ENCODE measurements at places on chromosomes 12 and 14.

DNA sequence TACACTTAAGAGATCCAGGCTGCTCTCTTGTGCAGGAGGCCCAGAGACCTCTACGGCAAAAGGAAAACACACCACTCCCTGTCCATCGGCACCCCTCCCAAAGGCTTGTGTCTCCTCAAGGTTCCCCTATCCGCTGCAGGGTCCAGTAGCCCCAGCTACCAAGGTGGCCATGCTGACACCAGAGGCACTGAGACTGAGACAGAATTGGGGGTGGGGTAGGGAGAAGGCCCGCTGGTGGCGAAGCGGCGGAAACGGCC, 590 bp downstream of the DDIT3 start:
- DNase-seq: peak; percentile 61

- DNase-seq: peak; percentile 92
Observed at GRCh38 chr14:68781161-68782021, 11.5 kb downstream of the ZFP36L1 start.

- DNase-seq: no peak
Observed at GRCh38 chr14:33754261-33754660, 196.6 kb downstream of the EGLN3 start.

DNA sequence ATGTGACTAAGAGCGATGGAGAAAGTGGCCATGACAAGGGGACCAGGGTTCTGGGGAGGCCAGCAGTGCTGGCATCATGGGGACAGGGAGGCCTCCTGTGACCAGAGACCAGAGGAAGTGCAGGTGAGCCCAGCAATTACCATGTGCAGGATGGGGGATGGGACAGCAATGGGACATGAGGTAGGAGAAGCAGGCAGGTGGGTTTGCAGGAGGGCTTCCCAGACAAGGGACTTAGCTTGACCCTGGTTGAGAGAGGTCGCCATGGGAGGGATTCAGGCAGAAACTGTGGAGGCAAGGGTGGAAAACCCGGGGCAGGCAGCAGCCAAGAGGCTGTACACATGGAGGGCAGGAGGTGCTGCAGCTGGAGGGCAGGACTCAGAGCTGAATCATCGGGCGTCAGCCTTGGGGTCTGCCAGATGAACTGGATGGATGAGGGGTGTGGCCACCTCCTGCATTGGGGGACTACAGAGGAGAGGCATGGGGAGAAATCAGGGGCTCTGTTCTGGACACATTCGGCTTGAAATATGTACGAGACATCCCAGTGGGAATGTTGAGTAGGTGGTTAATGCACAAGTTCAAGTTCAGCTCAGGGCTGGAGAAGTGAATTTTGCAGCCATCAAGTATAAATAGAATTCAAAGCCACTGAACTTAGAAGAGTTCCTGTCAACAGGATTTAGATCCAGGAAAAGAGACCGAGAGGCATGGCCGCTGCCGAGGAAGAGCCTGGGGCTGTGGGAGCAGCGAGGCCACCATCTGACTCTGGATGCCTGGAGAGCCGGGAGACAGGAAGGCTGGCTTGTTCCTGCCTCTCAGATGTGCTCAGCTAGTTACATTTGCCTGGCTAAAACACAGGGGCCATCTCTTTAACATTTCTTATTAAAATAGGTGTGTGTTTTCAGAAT, 36.6 kb downstream of the SFSWAP start:
- no peak for DNase-seq

DNA sequence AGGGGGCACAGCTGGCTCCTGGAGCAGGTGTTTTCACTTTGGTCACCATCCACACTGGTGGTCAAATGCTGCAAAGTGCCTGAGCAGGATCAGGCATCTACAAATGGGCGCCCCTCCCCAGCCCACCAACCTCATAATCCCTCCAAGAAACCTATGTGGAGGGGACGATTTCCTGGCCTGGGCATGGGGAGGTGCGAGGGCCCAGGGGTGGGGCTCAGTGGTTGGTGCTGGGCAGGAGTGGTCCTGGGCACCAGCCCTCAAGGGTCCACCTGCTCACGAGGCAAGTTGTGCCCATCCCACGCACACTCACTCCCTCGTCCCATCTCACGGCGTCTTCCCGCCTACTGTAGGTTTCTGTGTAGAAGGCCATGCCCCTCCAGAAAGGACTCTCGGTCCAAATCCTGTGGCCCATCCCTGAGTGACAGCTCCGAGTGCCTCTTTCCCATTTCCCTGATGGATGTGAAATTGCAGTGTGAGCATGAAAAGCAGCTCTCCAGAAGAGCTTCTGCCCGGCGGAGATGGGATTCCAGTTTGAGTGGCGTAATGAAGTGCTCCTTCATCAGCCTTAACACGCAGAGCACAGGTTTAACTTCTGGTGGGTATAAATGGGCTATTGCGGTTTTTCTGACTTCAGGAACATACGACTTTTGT, 36.9 kb downstream of the SLC15A4 start:
- no peak for DNase-seq

GRCh38 chr12:95994476-95994875, 1.7 kb downstream of the HAL start:
- DNase-seq: no peak

DNA sequence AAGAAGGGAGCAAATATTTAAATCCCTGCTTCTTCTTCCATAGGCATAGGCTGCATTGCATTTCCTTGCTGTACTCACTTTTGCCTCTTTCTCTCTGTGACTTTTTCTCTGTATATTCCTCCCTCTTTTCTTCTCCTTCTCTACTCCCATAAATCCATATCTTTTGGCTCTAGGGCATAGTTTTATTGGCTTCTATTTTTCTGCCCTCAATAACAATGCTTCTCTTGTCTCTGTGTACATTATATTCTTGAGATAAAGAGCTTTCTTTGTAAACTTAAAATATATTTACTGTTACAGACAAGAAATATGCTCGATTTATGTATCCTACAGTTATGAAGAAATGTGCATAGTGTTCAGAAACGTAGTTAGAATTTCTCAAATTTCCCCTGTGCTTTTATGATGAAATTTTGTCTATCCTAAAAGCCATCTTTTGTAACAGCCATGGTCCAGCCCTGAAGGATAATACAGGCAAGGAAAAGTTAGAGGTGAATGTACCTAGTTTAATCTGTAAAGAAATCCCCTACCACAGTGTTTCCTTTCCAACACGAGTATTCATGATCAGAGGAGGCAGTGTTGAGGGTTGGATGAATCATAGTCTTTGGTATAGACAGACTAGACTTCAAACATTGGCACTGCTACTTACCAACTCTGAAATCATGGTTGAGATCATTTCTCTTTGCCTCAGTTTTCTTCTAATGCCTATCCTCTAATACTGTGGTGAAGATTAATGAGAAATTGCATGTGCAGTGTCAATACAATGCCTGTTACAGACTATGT, 173.3 kb upstream of the FAR2 start:
- no peak for DNase-seq

- peak; percentile 39 for DNase-seq
Observed at GRCh38 chr12:26340649-26341048, 145.3 kb downstream of the SSPN start.

GRCh38 chr14:56798447-56799342, 11.6 kb downstream of the OTX2 start:
- DNase-seq: no peak

DNA sequence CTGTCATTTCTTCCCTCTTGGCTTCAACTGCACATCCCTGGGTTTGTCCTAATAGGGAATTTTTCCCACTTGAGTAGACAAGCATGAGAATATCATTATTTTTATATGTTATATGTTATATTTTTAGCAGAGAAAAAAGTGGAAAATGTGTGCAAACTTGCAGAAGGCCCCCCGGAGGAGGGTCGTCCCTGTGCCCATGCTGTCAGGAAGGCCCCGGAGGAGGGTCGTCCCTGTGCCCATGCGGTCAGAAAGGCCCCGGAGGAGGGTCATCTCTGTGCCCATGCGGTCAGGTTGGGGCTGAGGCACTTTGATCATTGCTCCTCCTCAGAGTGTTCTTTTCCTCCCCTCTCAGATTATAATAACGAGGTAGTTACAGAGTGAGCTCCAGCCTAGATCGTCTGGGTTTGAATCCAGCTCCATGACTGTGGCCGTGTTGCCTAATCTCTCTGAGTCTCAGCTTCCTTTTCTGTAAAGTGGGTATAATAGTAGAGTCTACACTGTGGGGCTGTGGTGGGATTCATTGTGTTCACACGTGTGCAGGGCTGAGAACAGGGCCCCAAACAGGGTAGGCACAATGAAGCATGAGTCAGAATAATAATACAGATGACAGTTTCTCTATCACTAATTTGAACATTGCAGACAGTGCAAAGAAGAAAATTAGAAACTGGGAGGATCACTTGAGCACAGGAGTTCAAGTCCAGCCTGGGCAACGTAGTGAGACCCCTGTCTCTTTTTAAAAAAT, 33.4 kb downstream of the ELK3 start:
- no peak for DNase-seq

DNA sequence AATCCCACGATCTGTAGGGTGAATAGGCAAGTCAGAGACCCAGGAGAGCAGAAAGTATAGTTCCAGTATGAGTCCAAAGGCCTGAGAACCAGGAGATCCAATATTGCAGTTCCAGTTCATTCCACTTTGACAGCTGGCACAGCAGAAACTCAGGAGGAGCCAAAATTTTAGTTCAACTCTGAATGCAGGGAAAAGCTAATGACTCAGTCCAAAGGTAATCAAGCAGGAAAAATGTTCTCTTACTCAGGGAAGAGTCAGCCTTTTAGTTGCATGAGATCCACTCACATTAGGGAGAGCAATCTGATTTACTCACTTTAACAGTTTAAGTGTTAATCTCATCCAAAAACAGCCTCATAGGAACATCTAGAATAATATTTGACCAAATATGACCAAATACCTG, 130.2 kb upstream of the LRFN5 start:
- DNase-seq: no peak

GRCh38 chr14:35855876-35856481, 29.8 kb downstream of the BRMS1L start:
- DNase-seq: peak; percentile 60

GRCh38 chr12:132786192-132786591, 24.6 kb upstream of the ANKLE2 start:
- DNase-seq: no peak

DNA sequence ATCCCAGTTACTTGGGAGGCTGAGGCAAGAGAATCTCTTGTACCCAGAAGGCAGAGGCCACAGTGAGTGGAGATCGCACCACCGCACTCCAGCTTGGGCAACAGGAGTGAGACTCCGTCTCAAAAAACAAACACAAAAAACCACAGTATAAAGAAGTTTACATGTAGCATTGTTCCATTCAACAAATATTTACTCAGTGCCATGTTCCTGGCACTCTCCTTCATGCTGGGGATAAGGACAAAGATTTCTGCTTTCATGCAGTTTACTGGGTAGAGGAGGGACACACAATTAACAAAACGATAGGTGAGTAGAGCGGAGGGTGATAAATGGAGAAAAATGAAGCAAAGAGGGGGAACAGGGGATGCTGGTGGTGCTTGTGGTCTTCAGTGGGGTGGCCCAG, 68.2 kb upstream of the OVCH1 start:
- no peak for DNase-seq

DNA sequence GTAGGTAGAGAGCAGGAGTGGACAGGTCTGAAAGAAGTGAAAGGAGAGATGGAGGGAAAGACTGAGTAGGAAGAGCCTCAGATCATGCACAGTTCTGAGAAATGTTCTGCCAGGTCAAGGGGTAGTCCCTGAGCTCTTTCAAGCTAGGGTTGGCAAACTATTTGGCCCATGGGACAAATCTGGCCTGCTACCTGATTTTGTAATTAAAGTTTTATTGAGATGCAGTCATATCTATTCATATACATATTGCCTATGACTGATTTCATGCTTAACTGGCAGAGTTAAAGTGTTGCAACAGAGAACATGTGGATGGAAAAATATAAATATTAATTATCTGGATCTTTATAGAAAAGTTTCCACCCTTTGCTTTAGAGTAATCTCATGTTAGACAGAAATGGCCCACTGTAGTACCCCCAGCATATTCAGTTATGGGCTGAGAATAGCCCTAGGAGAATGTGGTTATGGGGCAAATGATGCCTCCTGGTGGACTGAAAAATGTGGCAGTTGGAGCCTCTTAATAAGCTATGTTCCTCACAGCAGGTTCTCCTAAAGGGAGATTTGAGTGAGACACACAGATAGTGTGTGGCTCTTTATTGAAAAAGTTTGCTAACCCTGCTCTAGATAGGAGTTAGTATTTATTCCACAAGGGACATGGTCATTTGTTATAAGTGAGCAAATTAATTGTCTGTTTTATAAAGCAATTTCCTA, 476.9 kb downstream of the LRIG3 start:
- DNase-seq: peak; percentile 66

DNA sequence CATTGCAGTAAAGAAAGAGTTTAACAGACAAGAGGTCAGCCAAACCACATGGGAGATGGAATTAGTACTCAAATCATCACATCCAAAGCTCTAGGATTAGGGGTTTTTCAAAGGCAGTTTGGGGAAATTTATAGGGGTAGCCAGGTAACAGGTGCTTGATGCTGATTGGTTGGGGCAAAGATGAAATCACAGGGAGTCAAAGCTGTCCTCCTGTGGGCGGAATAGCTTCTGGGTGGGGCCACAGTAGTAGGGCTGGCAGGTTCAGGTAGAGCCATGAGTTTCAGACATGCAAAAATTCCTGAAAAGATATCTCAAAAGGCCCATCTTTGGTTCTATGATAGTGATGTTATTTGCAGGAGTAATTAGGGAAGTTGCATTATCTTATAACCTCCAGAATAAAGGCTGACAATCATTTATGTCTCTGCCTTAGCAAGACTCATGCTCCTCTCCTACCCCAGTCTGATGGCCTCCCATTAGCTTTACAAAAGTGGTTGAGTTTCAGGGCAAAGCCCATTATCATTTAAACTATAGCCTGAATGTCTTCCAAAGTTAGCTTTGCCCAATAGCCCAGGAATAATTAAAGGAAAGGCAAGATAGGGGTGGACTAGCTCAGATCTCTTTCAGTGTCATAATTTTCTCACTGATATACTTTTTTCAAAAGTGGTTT, 42.1 kb upstream of the CNTN1 start:
- no peak for DNase-seq

DNA sequence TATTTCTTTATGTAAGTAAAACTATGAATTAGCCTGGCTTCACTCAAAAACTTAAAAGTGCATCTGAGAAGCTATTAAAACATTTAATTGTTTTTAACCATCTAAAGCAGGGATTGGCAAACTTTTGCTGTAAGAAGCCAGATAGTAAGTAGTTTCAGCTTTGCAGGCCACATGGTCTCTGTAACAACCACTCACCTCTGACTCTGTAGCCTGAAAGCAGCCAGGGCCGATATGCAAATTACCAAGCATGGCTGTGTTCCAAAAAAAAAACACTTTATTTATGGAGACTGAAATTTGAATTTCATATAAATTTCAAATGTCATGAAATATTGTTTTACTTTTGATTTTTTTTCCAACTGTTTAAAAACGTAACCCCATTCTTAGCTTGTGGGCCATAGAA, 95.3 kb downstream of the CIT start:
- DNase-seq: no peak

DNA sequence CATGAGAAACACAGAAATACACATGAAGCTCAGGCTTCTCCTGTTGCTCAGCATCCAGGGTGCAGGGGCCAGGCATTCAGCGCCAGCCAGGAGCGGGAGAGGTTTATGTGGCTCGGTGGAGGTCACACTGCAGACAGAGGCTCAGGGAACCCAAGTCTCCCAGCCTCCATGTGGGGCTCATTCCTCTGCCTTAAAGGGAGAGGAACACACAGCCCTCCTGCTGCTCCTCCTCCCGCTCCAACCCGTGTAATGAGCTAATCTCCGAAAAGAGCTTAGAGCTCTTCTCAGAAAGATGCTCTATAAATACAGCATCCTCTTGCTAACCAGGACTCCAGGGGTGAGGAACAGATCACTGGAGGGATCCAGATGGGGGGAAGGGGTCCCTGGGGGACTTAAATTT, 28.2 kb downstream of the FGF6 start:
- no peak for DNase-seq

Data from hematopoietic multipotent progenitor cell treated with erythropoietin and hydrocortisone succinate and interleukin-3 and kit ligand, for 4 days (in vitro differentiated cells).